Stimulated activated CD8-positive, alpha-beta memory T cell treated with anti-CD3 and anti-CD28 coated beads, Interleukin-4, amount 100 ng/mL, for 4 hours (primary cell): ENCODE measurements at places on chromosomes 3 and 15.

- DNase-seq = no peak
Observed at GRCh38 chr15:51374131-51374530, 32.7 kb downstream of the GLDN start.

GRCh38 chr3:6260551-6261191, 600.2 kb upstream of the GRM7 start:
- no peak for DNase-seq

GRCh38 chr3:157494581-157495281, 8.5 kb downstream of the VEPH1 start:
- DNase-seq = no peak

- DNase-seq = no peak
Observed at GRCh38 chr3:166663194-166663593, 716.9 kb downstream of the ZBBX start.

DNA sequence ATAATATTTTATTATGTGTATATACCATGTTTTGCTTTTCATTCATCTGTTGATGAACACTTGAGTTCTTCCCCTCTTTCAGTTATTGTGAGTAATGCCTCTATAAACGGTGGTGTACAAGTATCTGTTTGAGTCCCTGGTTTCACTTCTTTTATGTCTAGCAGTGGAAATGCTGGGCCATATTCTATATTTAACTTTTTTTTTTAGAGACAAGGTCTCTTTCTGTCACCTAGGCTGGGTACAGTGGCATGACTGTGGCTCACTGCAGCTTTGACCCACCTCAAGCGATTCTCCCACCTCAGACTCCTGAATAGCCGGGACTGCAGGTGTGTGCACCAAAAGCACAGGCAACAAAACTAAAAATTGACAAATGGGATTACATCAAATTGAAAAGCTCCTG, 19.9 kb downstream of the GOLM2 start:
- no peak for DNase-seq

GRCh38 chr3:197216169-197216860, 82.1 kb downstream of the DLG1 start:
- DNase-seq = no peak

DNA sequence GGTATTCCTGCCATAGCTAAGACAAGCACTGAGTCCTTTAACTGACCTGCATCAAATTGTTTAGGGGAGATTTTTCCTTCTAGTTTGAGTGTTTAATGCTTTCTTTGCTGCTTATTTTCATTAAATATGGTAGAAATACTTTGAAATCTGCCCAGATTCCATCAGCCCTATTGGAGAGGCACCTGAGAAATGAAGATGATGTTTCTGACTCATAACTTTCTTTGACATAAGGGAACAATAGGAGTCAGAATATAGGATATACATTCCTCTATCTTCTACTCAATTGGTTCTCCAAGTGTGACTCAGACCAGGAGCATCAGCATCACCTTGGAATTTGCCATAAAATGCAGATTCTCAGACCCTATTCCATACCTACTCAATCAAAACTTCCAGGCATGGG, 27.4 kb downstream of the BTD start:
- DNase-seq = no peak

DNA sequence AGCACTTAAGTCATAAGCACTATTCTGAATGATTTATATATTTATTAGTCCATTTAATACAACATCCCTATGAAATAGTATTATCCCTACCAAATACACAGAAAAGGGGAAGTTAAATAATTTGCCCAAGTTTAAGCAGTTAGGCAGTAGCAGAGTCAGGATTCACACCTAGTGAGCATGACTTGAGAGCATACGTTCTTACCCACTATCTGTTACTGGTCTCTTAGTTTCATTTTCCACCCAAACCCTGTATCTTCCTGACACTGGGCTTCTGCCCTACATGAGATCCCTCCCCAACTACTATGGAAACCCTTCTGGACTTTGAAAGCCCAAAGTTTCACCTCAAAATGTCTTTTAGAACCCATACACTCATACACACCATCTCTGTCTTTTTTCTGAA, 4.4 kb upstream of the ATOSA start:
- no peak for DNase-seq

- peak; percentile 58 for DNase-seq
Observed at GRCh38 chr3:46895204-46895660, 17.7 kb downstream of the PTH1R start.
